Posterior vena cava (tissue), 2 donors: ENCODE measurements at places on chromosomes 4 and X. TPM values are rescaled to one million over a fixed set of nuclear protein-coding genes. Genes with fewer than 3 reads are reported as not detected.

The IL15 gene
- 3.7 TPM for total RNA-seq

The IL1RAPL1 gene
- total RNA-seq, result 0.10 TPM

The CENPE gene
- 1.9 TPM for total RNA-seq

The SUPT20HL2 gene
- 0.76 TPM for total RNA-seq

The MFAP3L gene
- total RNA-seq, result 3.0 TPM

The MAGEE1 gene
- 2.6 TPM for total RNA-seq

The FREM3 gene
- not detected for total RNA-seq

The ENPEP gene
- total RNA-seq, result 5.7 TPM

The PDLIM3 gene
- 540 TPM for total RNA-seq

The ZAR1 gene
- not detected for total RNA-seq

The EMCN gene
- total RNA-seq, result 41.5 TPM

The VEGFC gene
- 25.4 TPM for total RNA-seq

The LETM1 gene
- 22.0 TPM for total RNA-seq

The EVC2 gene
- total RNA-seq, result 7.1 TPM

The MAGEA1 gene
- total RNA-seq, result not detected
